T1000 (cell line): ENCODE measurements at places on chromosomes 13 and 19.

DNA sequence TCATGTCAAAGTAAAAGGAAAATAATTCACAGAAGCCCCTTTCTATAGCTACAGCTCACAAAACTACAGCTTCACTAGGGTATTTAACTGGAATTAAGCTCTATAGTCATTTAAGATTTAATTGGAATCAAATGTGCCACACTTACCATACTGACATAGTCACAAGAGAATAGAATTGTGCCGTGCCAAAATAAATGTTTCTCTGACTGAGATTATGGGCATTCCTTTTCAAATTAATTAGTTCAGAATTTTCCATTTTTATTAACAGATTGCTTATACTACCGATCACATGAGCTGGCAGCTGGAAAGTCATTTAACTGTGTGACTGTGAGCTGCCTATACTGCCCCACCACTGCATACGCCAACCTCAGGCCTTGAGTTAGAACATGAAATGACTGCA lies 108.4 kb downstream of the LHFPL6 start:
- no peak for DNase-seq

DNA sequence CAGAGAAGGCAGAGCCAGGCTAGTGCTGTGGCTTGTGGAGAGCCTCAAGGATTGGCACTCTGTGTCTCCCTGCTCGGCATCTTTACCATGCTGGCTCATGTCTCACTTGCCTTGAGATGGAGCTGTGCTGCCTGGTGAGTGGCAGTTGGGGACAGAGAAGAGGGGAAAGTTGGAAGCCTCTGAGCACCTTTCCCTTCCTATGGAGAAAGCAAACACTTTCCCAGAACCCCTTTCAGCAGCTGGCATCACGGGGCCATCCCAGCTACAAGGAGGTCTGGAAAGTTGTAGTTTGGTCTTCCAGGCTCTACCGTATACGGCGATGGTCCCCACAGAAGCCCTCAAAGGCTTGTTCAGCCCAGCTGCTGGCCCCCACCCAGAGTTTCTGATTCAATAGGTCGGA lies 58.7 kb downstream of the DPF1 start:
- no peak for DNase-seq

- no peak for DNase-seq
These were observed 265.7 kb downstream of the DIAPH3 start for GRCh38 chr13:59898066-59898465.

DNA sequence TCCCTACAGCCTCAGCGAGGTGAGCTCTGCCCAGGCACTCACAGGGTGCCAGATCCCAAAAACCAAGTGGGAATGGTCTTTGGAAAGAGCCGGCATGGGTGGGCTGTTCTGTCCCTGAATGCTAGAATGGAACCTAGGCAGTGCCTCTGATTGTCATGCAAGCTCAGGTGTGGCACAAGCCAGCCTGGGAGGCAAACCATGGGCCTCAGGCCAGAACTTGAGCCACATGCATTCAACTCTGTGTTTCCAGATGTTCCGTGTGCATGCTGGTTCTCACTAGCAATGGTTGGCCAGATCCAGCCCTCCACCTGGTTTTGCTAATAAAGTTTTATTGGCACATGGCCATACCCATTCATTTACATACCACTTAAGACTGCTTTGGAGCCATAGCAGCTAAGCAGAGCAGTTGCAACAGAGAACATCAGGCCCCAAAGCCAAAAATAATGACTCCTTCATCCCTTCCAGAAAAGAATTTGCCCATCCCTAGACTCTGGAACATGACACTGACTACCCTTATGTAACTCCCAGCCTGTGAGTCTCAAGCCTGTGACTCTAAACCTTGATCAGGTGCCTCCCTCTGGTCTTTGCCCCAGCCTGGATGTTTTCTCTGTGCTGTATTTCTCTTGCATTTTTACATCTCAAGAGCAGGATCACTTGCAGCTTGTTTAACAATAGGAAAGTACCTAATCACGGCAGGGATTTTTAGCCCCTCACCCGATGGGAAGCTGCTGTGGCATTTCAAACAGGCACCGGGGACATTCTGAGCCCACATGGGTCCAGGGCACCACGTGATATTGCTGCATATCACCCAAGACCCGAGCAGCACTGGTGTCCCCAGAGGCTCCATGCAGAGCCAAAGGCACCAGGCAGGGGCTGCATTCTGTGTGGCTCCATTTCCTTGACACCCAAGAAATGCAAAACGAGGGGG lies 55.4 kb upstream of the USE1 start:
- no peak for DNase-seq

DNA sequence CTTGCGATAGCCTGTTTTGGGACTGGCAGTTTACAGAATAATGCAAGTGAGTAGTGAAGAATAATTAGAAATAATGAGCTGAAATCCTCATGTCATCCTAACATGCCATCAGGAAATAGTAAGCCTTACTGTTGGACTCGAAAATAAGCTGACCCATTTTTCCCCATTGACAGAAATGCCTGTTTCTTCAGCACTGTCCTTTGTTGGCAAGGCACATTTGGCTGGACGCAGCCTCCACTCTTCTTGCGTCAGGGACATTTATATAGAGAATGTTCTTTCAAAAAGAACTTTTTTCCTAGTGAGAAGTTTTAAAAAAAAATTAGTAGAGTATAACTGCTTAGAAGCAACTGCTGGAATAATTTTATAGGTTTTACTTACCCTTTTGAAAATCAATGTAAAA lies 47.1 kb downstream of the ARHGAP35 start:
- no peak for DNase-seq

GRCh38 chr13:113443991-113444390 lies 9.3 kb downstream of the ADPRHL1 start:
- DNase-seq = no peak

DNA sequence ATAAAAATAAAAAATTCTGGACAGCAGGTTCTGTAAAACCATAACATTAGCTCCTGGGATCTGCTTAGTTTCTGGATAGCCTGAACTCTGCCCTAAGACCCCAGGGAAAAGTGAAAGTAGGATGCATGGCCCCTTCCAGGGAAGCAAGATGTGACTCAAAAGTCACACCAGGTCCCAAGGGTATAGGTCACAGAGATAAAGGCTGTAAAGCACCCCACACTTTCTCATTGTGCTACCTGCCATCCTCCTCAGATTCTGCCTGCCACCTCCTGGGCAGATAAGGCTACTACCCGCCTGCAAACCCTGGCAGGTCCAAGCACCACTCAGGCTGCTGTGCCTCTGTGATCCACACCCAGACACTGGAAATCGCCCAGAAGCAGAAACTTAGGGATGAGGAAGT lies 20.6 kb downstream of the FFAR2 start:
- no peak for DNase-seq

GRCh38 chr19:1904860-1905109 lies 414 bp upstream of the ADAT3 start:
- DNase-seq = no peak

GRCh38 chr19:39017026-39017425 lies 15.3 kb downstream of the FBXO27 start:
- DNase-seq = no peak

DNA sequence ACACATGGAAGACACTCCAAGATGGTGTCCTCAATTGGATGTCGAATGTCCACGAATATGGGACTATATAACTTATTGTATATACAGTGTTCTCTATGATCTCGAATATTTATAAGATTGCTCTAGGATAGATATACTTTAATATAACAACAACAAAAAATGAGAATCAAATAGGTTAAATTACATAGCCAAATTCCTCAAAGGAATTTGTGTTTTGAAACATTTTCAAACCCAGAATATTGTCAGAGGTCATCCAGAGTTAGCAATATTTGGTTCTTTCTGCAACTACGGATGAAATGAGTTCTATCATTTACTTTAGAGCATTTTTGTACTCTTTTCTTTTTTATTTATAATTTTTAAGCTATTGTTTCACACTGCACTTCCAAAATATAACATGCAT lies 857.8 kb downstream of the GPC5 start:
- no peak for DNase-seq

DNA sequence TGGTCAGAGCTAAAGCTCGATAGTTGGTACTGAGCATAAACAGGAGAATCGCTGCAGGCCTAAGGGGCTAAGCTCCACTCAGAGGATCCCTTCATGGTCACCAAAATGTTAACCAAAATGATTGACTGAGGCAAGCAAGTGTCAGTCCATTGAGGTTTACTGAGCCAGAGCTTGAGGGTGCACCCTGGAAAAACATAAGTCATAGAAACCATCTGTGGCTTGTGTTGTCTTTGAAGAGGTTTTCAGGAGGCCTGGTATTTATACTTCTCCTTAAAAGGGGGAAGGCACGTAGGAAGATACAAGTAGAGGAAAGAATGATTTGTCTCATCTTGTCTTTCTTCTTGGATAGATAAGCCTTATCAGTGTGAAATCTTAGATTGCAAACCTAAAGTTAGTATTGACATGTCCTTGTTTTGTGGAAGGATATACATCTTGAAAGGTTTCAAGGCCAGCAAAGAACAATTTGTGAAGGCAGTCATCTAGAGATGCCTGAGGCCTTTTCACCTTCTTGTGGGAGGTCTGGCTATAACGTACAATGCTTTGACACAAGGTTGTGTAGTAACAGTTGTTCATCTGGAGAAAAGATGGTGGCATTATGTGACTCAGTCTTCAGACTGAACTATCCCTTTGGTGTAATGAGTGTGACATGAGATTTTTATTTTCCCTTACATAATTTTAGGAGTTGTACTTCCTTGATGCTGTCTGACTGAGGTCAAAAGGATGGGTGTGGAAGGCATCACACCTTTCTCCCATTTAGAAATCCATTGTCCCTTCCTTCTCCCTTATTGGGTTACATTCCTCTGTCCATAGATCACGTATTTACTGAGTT lies 14.7 kb upstream of the CEACAM6 start:
- DNase-seq = no peak

DNA sequence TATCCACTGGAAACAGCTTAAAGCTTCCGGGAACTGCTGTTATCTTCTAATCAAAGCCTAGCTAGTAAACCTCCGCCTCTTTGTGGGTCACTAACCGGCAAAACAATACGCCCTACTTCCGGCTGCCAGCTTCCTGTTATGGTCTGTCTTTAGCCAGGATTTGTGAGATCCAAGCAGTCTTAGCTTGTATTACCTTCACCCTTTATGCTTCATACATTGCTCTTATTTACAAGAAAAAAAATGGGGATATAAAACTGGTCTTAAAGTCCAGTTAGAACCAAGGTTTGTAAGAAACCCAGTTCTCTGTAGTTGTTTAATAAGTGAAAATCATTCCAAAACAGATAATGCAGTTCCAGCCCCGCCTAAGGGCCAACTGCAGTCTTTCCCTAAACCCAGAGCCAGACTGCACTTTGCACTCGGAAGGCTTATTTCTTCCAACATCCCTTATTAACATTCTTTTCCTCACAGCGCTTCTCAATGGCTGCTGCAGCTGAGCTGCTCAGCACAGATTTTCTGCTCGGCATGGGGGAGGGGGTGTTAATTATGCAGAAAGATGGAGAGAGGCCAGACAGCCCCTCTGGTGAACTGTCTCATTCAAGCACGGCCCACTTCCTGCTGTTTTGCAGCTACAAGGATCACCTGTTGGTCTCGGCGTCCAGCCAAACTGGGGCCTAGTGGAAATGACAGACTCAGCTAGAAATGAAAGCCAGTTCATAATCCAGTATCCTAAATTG lies 368.4 kb downstream of the KLF12 start:
- no peak for DNase-seq

- no peak for DNase-seq
These were observed 15.6 kb upstream of the ZNF763 start for GRCh38 chr19:11949201-11949600.

DNA sequence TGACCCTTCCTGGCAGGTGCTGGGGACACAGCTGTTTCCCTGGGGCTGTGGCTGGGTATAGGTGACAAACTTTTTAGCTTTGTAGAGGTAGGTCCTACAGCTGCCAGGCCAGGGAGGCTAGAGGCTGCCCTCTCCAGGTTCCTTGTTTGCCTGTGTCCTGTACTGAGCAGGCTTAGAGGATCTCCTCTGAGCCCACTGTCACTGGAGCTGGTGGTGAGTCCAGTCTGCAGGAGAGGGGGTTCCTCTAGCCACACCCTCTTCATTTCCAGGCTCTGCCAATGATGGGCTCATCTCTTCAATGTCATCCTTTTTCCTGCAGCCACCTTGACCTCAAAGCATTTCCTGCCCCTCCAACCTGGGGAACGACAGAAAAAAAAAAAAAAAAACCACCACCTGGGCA lies 12.6 kb upstream of the RAB11B start:
- DNase-seq = no peak

- DNase-seq = no peak
These were observed 8.1 kb downstream of the PTGIR start for GRCh38 chr19:46616631-46617322.

- DNase-seq = no peak
These were observed 44.5 kb downstream of the CERS4 start for GRCh38 chr19:8253678-8254077.

DNA sequence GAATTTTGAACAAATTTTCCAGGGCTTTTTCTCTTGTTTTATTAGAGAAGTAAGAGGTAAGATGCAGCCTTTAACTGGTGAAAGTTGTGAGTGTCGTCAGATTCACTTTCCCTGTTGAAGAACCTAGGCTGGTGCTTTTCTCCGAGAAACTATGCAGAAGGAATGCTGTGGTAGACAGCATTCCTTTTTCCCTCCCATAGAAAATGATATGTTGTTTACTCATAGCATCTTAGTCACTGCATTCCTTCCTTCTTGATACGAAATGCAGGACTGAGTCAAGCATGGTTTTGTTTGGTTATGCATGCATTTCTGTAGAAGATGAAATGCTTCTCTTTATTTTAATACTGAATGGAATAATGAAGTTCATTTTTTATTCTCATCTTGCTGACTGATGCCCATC lies 3.4 kb downstream of the ITGBL1 start:
- no peak for DNase-seq

- no peak for DNase-seq
These were observed 14.7 kb upstream of the POSTN start for GRCh38 chr13:37613236-37613635.

DNA sequence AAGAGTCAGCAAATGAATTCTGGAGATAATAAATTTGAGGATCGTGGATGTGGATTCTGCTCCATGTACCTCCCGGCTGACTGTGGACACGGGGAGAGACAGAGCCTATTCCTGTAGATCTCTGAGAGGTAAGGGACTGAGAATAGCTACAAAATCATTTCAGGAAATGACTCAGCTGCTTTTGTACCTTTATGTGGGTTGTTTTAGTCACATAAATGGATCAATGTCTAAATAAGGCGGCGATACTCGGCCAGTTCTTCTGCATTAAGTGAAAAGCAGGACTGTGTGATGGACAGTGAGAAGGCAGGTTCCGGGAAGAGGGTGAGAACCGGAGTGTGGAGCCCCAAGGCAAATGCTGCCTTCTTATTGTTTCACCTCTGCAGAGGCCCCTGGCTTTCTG lies 128.1 kb downstream of the EFNB2 start:
- DNase-seq = no peak
